T-helper 9 cell (primary cell): ENCODE measurements at places on chromosomes 12 and 14.

DNA sequence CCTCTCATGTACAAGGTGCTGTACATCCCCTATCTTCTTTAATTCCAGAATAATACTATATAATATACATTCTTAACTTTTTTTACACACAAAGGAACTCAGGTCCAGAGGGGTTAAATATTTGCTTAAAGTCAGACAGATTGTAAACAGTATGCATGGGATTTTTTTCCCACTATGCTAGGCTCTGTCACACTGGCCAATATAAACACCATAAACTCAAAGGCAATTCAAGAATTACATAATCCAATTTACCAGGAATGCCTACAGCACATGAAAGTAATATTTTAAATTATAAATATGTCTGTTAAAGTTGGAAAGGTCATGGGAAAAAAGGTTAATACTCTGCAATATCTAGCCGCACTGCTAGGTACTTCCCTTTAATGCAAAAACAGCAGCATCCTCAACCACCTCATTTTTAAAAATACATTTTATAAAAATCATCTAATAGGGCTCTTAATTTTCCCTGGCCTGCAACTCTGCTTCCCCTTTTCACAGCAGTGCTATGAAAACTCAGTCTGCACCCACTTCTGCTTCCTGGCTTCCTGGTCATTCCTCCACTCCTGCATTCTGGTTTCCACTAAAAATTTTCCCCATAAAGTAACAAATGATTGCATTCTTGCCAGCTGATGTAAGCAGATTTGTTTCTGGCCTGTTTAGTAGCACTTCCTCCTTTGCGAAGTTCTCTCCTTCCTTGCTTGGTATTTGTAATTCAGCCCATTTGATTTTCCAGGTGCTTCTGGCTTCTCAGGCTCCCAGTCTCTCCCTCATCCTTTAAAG is 128.1 kb downstream of the ITPR2 start:
- DNase-seq: no peak

- no peak for DNase-seq
These were observed 7.9 kb upstream of the CMKLR1 start for GRCh38 chr12:108346727-108347710.

- DNase-seq: no peak
These were observed 8.1 kb upstream of the CLMN start for GRCh38 chr14:95327558-95328374.

GRCh38 chr14:65962952-65963351 is 523.2 kb upstream of the CCDC196 start:
- no peak for DNase-seq

- DNase-seq: no peak
These were observed 212.9 kb upstream of the HMGA2 start for GRCh38 chr12:65611396-65611795.

GRCh38 chr14:88142997-88143396 is 138.1 kb downstream of the GPR65 start:
- DNase-seq: no peak
